Hematopoietic multipotent progenitor cell treated with erythropoietin and hydrocortisone succinate and interleukin-3 and kit ligand, for 4 days (in vitro differentiated cells): ENCODE measurements at places on chromosomes 2 and 18.

DNA sequence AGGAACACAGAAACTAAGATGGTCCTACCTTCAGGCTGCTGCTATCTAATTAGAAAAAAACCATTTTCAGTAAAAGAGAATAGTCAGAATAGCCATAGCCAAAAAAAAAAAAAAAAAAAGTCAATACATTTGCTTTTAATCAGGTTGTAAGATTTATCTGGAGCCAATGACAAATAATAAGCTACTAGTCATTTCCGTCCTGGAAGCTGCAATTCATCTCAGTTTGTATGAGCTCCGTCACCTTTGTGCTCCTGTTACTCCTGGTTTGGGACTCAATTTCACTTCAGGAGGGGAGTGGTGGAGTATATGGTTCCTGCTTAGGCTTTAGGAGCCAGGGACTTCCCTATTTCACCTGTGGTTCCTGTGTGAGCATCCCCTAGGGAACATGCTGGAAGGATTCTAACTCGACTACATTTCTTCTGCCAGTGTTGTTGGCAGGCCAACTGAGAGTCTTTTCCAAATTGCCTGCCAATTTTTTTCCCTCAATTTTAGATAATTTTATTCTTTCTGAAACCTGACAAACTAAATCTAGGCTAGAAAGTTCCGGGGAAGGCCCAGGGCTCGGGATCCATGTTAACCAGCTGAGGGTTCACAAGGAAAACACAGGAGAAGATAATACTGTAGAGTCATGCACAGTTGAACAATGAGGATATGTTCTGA is 481.8 kb downstream of the DLGAP1 start:
- DNase-seq, result no peak

GRCh38 chr2:227004482-227004881 is 159.5 kb downstream of the COL4A4 start:
- no peak for DNase-seq

DNA sequence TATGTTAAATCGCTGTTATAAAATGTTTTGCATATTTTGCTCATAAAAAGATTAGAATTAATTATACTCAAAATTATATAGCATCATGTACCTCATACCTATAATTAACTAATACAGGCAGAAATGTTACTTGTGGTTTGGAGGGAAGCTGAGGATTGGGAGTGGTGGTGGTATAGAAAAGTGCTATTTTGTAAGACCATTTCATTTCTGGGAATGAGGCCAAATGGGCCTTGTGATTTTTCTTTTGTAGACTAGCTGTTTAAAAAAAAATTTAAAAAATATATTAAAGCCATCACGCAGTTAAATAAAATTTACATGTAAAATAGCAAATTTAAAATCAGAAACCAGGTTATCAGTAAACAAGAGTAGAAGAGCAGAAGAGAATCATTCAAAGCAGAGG is 560.8 kb upstream of the FAM98A start:
- no peak for DNase-seq

GRCh38 chr2:64202206-64202845 is 58.1 kb upstream of the PELI1 start:
- DNase-seq, result no peak

GRCh38 chr2:17752246-17752645 is 1.4 kb downstream of the SMC6 start:
- no peak for DNase-seq

- no peak for DNase-seq
Measured at GRCh38 chr2:177315364-177315763, 50.8 kb upstream of the NFE2L2 start.

- no peak for DNase-seq
Measured at GRCh38 chr2:142716463-142717242, 160.8 kb upstream of the KYNU start.

DNA sequence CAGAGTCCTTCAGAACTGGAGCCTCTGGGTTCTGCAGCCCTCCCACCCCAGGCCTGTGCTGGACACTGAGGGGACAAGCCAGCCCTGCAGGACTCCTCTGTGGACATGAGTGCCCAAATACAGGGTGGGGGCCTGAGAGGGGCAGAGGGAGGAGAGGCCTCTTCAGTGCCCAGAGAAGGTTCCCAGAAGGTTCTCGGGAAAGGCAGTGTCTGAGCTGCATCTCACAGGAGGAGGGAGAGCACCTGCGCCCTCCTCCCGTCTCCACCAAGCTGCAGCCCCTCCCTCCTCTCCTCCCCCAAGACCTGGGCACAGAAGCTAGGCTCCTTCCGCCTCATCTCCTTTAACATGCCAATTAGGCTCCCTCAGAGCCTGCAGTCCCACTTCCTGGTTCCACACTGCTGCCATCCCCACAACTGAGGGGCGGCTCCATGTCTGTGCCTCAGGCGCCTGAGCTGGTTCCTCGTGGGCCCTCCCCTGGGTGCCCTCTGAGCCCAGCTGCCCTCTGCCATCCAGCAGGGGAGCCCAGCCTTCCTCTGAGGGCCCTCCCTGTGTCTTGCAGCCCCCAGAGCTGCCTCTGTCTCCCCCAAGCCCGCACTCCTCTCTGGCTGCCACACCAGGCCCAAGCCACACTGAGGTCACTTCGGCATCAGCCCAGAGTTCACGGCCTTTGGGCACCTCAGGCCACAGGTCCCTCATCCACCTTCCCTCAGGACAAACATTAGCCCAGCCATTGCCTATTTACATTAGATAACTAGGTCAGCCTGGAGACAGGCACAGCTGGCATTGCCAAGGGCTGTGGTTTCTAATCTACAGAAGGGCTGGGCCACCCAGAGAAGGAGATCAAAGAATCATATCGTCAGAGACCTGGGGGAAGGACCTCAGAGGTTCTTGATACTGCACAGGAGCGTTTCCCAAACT is 28.9 kb downstream of the KCNK3 start:
- DNase-seq, result peak; percentile 80

DNA sequence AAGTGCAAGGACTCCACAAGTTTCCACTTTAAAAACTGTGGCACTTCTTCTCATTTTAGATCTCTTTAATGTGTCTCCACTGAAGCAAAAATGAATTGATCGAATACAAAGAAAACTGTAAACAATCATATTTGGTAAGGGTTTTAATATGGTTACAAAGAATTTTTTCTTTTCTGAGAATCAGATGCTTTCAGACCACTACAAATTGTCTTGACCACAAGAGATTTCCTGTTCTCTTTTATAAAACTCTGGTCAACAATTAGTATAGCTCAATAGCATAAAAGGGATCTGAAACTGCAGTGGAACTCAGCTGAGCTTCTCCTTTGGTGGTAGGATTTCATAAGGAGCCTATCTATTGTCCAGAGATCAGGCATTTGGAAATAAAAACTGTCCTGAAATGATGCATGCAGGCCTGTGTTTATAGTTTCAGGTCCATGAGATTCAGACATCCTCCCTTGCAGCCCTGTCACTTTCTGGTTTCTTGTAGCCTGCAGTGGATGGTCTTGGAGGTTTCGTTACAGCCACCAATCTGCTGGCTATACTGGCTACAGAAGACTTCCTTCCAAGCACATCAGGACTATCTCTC is 120.0 kb downstream of the DOCK10 start:
- DNase-seq, result peak; percentile 61

GRCh38 chr2:40371525-40372282 is 80.2 kb downstream of the SLC8A1 start:
- DNase-seq, result no peak

DNA sequence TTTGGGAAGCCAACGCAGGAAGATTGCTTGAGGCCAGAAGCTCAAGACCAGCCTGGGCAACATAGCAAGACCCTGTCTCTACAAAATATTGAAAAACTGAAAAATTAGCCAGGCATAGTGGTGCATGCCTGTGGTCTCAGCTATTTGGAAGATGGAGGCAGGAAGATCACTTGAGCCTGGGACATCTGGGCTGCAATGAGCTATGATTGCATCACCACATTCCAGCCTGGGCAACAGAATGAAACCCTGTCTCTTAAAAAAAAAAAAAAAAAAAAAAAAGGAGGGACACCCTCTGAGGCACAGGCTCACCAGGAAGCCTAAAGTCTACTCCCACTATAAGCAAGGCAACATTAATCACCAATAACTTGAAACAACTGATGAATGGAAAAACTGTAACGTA is 151.1 kb downstream of the CCDC148 start:
- no peak for DNase-seq

DNA sequence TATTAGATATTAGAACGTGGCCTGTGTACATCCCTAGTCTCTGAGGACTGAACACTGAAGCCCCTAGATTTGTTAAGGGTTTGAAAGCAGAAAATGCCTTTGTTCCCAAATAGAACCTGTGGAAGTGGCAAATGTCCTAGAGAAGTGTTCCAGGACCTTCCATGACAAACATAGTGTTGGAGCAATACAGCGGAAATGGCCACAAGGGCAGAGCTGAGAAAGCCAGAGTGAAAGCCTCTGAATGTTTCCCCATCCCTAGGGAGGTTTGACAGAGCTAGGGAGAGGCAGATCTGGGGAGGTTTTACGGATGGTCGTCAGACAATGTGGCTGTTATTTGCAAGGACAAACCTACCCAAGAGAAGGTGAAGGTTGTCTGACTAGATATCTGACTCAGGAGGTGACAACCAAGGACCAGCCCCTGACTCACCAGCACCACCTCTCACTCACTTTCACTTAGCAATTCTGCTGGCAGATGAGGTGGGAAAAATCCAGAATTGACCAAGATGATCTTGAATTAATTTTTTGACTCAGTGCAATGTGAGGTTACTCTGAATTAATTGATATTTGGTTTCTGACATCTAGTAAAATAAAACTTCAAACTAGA is 24.1 kb downstream of the RBM43 start:
- no peak for DNase-seq

- DNase-seq, result no peak
Measured at GRCh38 chr2:217421834-217422233, 562.0 kb upstream of the TNP1 start.

DNA sequence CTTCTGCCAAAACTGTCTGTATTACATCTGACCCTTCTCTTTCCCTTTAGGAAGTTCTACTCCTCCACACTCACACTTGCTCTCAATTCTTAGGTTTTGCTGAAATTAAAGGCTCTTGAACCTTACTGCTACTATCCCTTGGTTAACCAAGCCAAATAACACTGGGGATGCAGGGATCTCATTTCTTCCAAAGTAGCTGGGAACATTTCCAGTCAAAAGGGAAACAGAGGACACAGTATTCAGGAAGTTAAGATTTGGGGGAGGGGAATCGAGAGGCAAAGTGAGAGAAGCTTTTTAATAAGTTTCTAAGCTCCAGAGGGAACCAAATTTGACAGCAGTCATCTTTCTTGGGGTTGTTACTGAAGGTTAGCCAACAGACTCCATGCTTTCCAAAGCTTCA is 6.2 kb downstream of the SEPTIN2 start:
- no peak for DNase-seq

GRCh38 chr18:22558945-22559385 is 141.2 kb upstream of the CTAGE1 start:
- DNase-seq, result no peak

- DNase-seq, result no peak
Measured at GRCh38 chr2:21268197-21268877, 144.6 kb downstream of the TDRD15 start.

- peak; percentile 82 for DNase-seq
Measured at GRCh38 chr2:29006092-29006979, 25.2 kb downstream of the TOGARAM2 start.
